ENCODE measurements at places on chromosomes 3 and 15.
A peak's percentile ranks its signal among the peaks of the same experiment; 100 is the strongest.

GRCh38 chr15:29570948-29571791, 251.1 kb downstream of the TJP1 start:
- DNase-seq: no peak

DNA sequence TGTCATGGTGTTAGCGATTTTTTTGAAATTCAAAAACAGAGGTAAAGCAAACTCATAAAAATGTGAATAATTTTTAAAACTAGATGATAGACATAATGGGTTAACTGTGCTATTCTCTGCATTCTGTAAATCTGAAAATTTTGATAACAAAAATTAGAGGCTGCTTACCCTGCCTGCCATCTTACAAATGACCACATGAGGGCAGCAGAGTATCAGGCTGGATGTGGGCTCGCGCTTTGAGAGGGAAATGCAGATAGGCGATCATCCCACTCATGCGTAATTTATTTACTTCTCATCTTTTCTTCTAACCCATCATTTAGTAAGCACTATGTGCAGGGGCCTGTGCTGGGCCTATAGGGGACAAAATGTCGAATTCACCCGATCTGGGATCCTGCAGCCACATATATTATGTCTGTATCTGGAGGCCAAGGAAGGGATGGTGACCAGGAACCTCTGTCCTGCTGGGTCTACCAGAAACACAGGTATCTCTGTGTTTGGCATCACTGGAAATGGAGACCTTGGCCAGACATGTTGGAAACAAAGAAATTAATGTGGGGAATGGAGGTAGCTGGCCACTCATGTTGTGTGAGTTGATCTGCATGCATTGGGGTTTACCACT, 7.8 kb upstream of the RAD18 start:
- DNase-seq: peak; percentile 14

DNA sequence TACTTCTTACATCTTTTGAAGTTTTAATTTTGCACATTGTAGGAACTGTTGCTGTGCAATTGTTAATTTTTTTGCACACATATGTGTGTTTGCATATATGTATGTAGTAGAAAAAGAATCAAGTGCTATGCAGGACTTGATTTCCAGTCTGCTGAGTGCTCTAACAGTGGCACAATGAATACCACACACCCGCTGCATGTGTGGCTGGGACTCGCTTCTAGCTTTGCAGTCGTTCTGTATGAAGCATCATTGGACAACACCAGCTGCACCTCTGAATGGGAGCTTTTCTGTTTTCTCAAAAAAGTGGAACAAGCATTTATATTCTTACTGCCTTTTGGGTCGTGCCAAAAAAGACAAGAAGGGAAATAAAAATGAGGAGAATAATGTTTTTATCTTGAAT, 564.7 kb downstream of the FOXP1 start:
- DNase-seq: no peak

- DNase-seq: no peak
Observed at GRCh38 chr3:130379274-130379673, 33.8 kb downstream of the COL6A5 start.

DNA sequence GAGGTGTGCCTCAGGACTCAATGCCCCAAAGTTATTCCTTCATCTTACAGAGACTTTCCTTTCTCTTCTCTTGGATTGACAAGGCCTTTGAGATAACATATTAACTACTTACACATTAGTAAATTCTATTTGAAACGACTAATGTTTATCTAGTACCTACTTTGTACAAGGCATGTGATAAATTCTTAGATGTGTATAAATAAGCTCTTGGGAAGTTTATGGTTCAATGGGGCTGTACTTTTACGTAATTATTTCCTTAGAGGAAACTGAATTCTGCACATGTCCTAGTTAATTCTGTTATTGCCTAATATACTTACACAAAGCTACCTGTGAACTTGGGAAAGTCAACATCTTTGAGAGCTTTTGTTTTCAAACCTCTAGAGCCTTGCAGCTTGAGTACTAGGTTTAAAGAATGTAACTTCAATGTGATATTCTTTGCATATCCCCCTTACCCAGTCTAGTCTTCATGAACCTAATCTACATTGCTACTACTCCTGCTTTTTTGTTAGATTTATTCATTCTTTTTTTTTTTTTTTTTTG, 58.5 kb upstream of the RAP2B start:
- no peak for DNase-seq

DNA sequence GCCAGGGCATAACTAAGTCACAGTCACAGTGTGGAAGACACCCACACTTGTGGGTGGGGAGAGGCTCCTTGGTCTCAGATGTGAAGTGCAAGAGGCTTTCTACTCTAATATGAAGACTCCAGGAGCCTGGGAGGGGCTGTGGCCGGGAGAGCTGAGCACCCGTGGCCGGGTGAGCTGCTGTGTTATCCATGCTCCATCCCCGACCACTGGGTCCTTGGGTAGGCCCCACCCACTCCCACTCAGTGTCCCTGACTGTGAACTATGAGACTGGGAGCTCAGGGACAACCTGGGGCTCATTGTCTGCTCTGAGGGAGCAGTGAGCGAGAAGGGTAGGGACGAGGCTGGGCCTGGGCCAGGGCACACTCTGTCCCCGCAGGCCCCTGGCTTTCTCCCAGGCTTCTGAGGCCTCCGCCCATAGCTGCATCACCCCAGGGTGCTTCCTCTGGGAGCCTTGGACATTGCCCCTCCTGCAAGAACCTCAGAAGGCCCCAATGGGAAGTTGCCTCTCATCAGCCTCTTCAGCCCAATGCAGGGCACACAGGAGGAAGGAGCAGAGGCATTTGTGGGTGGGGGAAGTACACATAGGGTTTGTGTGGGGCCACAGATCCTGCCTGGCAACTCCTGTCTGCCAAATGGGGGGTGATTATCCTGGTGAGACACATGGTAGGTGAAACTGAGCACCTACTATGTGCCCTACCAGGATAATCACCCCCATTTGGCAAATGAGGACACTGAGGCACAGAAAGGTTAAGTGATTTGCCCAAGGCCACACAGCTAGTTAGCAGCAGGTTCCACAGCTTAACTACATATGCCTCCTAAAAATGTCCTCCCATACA, 2.4 kb downstream of the ANPEP start:
- DNase-seq: no peak

GRCh38 chr3:194705761-194706160, 20.1 kb downstream of the FAM43A start:
- no peak for DNase-seq

DNA sequence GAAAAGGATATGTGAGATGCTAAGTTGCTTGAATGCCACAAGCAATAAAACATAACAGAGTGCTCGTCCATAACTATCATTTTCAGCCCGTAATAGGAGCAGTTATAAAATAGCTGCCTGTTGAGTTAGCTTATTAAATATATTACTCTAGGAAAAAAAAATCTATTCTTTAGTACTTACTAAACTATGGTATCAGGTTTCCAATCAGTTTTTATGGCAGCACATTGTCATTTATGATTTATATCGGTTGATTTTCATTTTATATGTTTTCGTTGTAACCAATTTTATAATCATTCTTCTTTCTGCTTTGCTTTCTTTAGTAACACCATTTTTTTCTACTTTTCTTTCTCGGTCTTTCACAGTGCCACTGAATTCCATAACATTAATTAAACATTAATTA, 51.9 kb downstream of the SEMA6D start:
- DNase-seq: no peak

GRCh38 chr15:35080226-35080625, 4.9 kb downstream of the NANOGP8 start:
- DNase-seq: no peak

GRCh38 chr15:88166082-88166993, 90.2 kb downstream of the NTRK3 start:
- no peak for DNase-seq

- DNase-seq: no peak
Observed at GRCh38 chr15:65929573-65929972, 60.3 kb downstream of the RAB11A start.

GRCh38 chr15:64597477-64597822, 137.1 kb downstream of the ZNF609 start:
- peak; percentile 63 for DNase-seq

GRCh38 chr3:49493901-49494300, 23.8 kb downstream of the DAG1 start:
- no peak for DNase-seq

DNA sequence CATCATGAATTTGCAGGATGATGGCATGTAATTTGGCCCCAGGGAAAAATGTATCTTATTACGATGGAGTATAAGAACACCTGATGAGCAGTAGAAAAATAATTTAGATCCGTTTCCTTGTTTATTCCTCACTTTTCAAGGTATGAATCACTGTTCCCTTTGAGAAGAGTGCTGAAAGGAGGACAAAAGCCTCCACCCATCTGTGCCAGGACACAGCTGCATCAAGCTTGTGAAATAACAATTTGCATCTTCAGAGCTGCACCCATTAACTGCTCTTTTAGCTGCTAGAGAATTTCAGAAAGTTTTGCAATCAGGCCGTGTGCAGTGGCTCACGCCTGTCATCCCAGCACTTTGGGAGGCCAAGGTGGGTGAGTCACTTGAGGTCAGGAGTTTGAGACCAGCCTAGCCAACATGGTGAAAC, 9.6 kb downstream of the CLDND1 start:
- no peak for DNase-seq

DNA sequence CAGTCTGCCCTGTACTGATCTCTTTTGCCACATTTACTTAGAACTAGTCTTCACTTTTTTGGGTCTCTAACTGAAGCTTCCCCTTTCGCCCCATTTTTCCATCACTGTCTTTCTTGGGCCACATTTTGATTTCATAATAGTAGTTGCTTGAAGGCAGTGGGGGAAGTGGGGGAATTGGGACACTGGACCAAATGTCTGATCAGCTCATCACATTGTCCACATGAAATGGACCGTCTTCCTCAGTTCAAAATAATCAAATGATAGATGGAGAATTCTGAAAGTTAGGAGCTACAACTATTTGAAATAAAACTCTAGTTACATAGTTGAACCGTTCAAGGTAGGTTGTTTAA, 747 bp downstream of the PDCD6IP start:
- no peak for DNase-seq

DNA sequence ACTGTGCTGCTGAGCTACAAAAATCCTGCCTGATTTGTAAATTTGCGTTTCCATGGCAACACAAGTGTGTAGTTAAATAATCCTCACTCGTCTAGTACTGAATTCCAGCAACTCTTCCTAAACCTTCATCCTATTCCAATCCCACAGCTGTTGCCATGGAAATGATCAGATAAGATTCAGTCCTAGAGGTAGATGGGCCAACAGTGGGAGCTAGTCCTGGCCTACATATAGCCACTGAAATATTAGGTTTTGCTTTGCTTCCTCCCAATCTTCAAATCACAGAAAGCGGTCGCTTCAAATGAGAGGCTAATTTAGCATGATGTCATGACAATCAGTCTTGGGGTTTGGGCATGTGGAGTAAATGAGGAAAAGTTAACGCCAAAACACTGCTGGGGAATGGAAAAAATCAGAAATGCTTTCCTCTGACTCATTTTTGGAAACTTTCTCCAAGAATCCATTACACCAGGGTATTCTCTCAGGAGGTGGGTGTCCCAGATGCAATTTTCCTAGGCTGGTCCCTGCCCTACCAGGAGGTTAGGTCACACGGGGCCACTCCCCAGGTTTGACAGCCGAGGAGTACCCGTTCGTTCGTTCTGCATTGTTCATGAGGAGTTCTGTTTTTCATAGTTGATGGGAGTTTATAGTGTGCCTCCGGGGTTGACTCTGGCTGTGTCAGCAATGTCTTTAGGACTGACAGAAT, 159.2 kb upstream of the SLCO3A1 start:
- no peak for DNase-seq

DNA sequence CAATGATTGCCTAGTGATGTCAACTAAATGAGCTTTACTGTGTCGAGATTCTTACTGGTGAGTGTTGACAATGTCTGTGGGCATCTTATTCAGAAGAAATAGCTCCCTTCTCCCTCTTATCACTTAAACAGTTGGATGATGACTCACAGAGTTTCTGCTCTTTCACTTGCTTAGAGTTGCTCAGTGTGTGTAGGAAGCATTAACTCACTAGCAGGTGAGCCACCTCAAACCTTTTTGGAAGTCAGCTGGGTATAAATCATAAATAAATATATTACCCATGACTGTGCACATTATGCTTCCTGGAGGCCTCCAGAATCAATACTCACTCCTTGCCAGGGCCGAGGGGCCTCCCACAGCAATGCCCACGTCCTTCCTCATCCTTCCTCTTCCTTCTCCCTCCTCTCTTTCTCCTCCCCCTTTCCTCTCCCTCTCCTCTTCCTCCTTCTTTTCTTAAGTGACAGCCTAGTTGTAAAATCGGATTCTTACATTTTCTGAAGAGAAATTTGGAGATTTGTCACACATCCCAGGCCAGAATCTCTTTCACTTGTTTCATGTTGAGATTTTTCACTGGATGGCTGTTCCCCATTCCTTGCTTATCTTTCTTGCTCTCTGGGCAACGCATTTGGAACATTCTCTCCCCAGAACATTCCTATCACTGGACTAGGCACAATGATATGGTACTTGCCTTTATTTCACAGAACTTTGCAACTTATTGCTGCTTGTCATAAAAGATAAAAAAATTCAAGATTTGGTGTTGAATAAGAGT, 17.5 kb downstream of the SHC4 start:
- no peak for DNase-seq

GRCh38 chr3:10510743-10511432, 5.5 kb upstream of the ATP2B2 start:
- no peak for DNase-seq

- no peak for DNase-seq
Observed at GRCh38 chr3:107816107-107816506, 274.7 kb downstream of the CD47 start.

DNA sequence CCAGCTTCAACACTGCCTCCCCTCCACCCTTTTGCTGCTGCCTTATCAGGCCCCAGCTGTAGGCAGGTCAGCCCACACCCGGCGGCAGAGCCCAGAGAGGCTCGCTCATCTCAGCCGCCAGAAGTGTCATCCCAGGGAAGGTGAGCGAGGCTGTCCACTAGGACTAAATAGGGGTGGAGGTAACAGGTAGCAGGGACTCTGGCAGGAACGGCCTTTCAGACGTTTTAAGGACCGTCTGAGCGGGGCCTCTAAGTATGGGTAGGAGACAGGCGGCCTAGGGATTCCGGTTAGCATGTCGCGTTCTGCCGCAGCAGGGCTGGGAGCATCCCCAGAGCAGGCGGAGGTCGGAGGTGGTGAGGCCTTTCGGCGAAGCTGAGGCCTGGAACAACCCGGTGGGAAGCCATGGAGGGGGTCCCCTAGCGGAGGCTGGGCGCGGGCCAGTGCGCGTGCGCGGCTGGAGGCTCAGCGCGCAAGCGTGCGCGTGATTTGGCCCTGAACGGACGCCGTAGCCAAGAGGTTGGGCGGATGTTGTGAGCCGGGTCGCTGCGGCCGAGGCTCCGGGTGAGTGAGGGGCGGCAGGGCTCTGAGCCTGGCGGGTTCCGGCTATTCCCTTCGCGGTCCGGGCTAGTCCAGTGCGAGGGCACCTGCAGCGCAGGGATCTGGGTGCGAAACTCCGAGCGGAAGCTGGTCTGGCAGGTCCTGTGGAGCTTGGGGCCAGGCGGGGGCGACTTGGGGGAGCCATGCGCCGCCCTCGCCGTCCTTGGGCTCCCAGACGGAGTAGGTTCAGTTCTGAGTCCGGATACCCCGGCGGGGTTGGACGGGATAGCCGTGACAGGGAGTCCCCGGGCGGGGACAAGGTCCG, at the start of the genes MST1 and RNF123:
TSS of gene MST1 (minus strand) at position 429 of the 862 bp plus-strand sequence. CDS start 783 bp downstream, outside the sequence.
TSS of gene RNF123 (plus strand) at position 512 of the 862 bp plus-strand sequence. CDS start 1,609 bp downstream, outside the sequence.
- DNase-seq: no peak
